ENCODE measurements at places on chromosomes 3 and 15. TPM values are rescaled to one million over a fixed set of nuclear protein-coding genes. Genes with fewer than 3 reads are reported as not detected.

TIGIT gene
- not detected for total RNA-seq

KY gene
- 1.6 TPM for total RNA-seq

RYR3 gene
- total RNA-seq, result not detected

CLSTN2 gene
- total RNA-seq, result 0.29 TPM

UBP1 gene
- 48.0 TPM for total RNA-seq

FBXO40 gene
- not detected for total RNA-seq

KCNMB3 gene
- total RNA-seq, result 0.50 TPM

EIF3J gene
- total RNA-seq, result 33.7 TPM

SLITRK3 gene
- not detected for total RNA-seq

PBRM1 gene
- 78.2 TPM for total RNA-seq
